ENCODE measurements at places on chromosomes 13 and 19.

DNA sequence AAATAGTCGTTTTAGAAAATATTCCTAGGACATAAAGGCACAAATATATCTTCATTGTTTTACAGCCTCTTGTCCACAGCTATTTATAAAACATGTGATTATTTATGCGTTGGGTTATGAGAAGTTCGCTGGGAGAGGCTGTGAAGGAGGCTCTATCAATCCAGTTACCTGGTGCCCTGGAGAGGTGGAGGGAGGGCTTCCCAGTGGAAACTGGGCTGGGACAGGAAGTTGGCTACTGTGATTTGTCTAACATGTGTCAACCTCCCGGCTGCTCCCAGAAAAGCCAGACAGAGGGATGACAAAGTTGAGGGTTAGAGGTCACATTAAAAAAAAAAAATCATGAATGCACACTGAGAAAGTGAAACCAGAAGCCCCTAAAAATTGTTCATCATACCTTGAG, 346.5 kb downstream of the ZNF536 start:
- no peak for DNase-seq

GRCh38 chr13:51802631-51803418, 1.1 kb downstream of the DHRS12 start:
- no peak for DNase-seq

DNA sequence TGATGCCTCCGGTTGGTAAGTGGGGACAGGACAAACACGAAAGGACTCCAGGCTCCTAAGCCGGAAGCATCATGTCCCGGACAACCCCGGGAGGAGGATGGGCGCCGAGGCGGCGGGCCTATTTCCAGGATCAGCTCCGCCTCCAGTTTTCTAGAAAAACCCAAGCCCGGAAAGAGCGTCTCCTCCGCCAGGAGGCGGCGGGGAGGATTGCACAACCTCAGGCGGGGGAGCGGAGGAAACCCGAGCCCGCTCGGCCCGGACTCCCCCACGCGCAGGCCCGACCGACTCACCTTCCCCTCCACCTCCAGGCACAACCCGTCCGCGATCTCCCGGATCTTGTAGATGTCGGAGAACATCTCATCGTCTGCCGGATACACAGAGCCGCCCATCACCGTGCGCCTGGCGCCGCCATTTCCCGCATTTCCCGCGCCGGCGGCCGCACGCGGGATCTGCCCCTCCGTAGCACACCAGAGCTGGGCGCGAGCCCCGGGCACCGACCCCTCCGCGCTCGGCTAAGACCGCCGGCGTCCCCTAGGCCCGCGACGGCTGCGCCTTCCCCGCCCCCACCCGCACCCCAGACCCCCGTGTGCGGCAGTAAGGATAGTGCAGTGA, 455 bp downstream of the TPT1 start:
- peak; percentile 93 for DNase-seq

GRCh38 chr19:11152318-11153062, 3.1 kb downstream of the SPC24 start:
- DNase-seq, result peak; percentile 96
